Tracheal epithelial cell (primary cell): ENCODE measurements at places on chromosomes 6 and 20. TPM values are rescaled to one million over a fixed set of nuclear protein-coding genes. Genes with fewer than 3 reads are reported as not detected.

SLPI gene
- total RNA-seq, result 837 and 1,171 TPM in 2 replicates

OPRM1 gene
- total RNA-seq, result not detected in 2 replicates

POM121L2 gene
- not detected in 2 replicates for total RNA-seq

FAM120B gene
- total RNA-seq, result 6.0 and 9.4 TPM in 2 replicates

PSMB1 gene
- total RNA-seq, result 169 and 254 TPM in 2 replicates

PRR18 gene
- under 0.01 TPM in 1 of 2 replicates, not detected in the other for total RNA-seq

LINC00237 gene
- not detected in 2 replicates for total RNA-seq

GABRR1 gene
- total RNA-seq, result not detected in 2 replicates

PSORS1C1 gene
- 0.43 and 1.7 TPM in 2 replicates for total RNA-seq

SIRPD gene
- not detected in 2 replicates for total RNA-seq

LRP11 gene
- total RNA-seq, result 160 and 262 TPM in 2 replicates

PSORS1C2 gene
- total RNA-seq, result not detected in 2 replicates

DEFB132 gene
- not detected in 2 replicates for total RNA-seq

ZBTB46 gene
- 0.43 and 2.9 TPM in 2 replicates for total RNA-seq

RAD21L1 gene
- total RNA-seq, result not detected in 2 replicates

CPNE5 gene
- under 0.01 TPM in 1 of 2 replicates, not detected in the other for total RNA-seq

TMC2 gene
- not detected in 2 replicates for total RNA-seq

SFT2D1 gene
- 36.0 and 54.0 TPM in 2 replicates for total RNA-seq

LRRC1 gene
- total RNA-seq, result 17.6 and 27.9 TPM in 2 replicates

SLC26A8 gene
- total RNA-seq, result not detected in 2 replicates

OXT gene
- not detected in 2 replicates for total RNA-seq

MYO6 gene
- total RNA-seq, result 18.1 and 25.1 TPM in 2 replicates

ZSCAN12 gene
- total RNA-seq, result 4.3 and 6.2 TPM in 2 replicates

C20orf202 gene
- not detected in 2 replicates for total RNA-seq

SNPH gene
- 2.6 and 3.4 TPM in 2 replicates for total RNA-seq

FGD2 gene
- total RNA-seq, result under 0.01 and 0.48 TPM in 2 replicates

KIAA0408 gene
- total RNA-seq, result not detected in 2 replicates

PPIL6 gene
- 3.4 and 6.0 TPM in 2 replicates for total RNA-seq

KIF6 gene
- 0.21 TPM in 1 of 2 replicates, not detected in the other for total RNA-seq

CDK19 gene
- total RNA-seq, result 4.6 and 5.5 TPM in 2 replicates

NFATC2 gene
- under 0.01 and 0.24 TPM in 2 replicates for total RNA-seq

MUC22 gene
- not detected in 2 replicates for total RNA-seq

SSTR4 gene
- total RNA-seq, result not detected in 2 replicates

MAFB gene
- 1.4 and 1.5 TPM in 2 replicates for total RNA-seq

TLDC2 gene
- total RNA-seq, result 0.24 TPM in 1 of 2 replicates, not detected in the other

VAPB gene
- 14.0 and 14.9 TPM in 2 replicates for total RNA-seq

PKIB gene
- total RNA-seq, result 9.2 and 20.2 TPM in 2 replicates

CST2 gene
- not detected in 2 replicates for total RNA-seq

GRM1 gene
- total RNA-seq, result not detected in 2 replicates

PCSK2 gene
- total RNA-seq, result not detected in 2 replicates

TSBP1 gene
- not detected in 2 replicates for total RNA-seq

MACROD2 gene
- 0.64 and 1.7 TPM in 2 replicates for total RNA-seq

RPL10A gene
- 3,145 and 3,692 TPM in 2 replicates for total RNA-seq
